ENCODE measurements at places on chromosomes 7 and 10. TPM values are rescaled to one million over a fixed set of nuclear protein-coding genes. Genes with fewer than 3 reads are reported as not detected.

Gene COL13A1
- not detected for polyA plus RNA-seq

Gene JAKMIP3
- not detected for polyA plus RNA-seq

Gene INHBA
- polyA plus RNA-seq = not detected

Gene OR2A12
- not detected for polyA plus RNA-seq

Gene DPP6
- polyA plus RNA-seq = not detected

Gene ARID5B
- 48.7 TPM for polyA plus RNA-seq
